Stomach (tissue), 19 donors: ENCODE measurements at places on chromosomes 5 and 9. TPM values are rescaled to one million over a fixed set of nuclear protein-coding genes. Genes with fewer than 3 reads are reported as not detected.

GRCh38 chr9:4979239-4979638, 5.8 kb upstream of the JAK2 start:
- no peak overlapping the region for H3K27ac ChIP-seq
- DNase-seq: peak; percentile 53
- no peaks in the 10 kb centered on the region for H3K36me3 ChIP-seq
- no peak overlapping the region for H3K4me3 ChIP-seq

GRCh38 chr9:120562861-120563443, 17.0 kb downstream of the CDK5RAP2 start:
- H3K27ac ChIP-seq: no peak overlapping the region
- peak; percentile 52 for DNase-seq
- H3K4me1 ChIP-seq: no peaks in the 10 kb centered on the region
- H3K27me3 ChIP-seq: no peaks in the 10 kb centered on the region

Gene MSX2
- total RNA-seq: 6.5 TPM

DNA sequence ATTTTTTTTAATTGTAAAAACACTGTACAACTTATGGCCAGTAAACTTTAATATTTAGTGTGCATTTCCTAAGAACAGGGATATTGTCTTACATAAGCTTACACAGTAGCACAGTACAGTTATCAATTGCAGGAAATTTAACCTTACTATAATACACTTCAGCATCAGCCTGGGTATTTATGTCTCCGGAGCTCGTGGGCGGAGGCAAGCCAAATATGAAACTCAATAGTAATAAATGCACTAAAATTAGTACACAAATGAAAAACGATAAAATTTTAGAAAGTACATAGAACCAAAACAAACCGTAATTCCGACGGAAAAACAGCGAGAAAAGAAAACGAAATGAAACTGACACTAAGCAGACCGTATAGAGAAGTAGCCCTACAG, 91.2 kb downstream of the ANXA2R start:
- H3K4me3 ChIP-seq: peak overlapping the region; percentile 55
- no peak overlapping the region for H3K27ac ChIP-seq
- H3K36me3 ChIP-seq: no peaks in the 10 kb centered on the region
- peaks cover 48% of the 10 kb centered on the region for H3K4me1 ChIP-seq
- DNase-seq: no peak

DNA sequence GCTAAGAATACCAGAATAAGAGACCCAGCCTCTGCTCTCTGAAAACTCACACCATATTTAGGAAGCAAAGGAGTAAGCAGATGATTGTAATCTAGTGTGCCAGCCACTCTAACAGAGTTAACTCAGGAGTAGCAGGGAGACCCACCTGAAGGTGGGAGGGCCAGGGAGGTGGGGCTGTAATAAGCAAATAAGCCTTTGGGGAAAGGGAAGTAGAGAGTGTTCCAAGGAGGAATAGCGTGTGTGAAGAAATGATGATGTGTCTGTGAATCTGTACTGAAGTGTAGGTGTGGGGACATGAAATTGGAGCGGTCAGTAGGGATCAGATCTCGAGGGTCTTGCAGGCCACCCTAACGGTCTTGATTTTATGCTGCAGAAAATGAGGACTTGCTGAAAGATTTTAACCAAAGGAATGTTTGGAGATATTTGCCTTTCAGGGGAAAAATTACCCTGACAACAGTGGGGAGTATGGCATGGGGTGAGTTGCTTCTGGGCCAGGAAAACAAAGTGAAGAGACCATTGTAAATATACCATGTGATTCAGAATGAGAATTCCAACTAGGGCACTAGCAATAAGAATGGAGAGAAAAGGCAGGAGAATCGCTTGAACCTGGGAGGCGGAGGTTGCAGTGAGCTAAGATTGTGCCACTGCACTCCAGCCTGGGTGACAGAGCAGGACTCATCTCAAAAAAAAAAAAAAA, 44.1 kb upstream of the FSD1L start:
- no peaks in the 10 kb centered on the region for H3K36me3 ChIP-seq
- H3K4me1 ChIP-seq: no peaks in the 10 kb centered on the region
- H3K27ac ChIP-seq: no peak overlapping the region

Gene GPX8
- total RNA-seq: 26.1 TPM

Gene FBXO10
- total RNA-seq: 0.45 TPM

GRCh38 chr5:543755-544674, 19.8 kb upstream of the SLC9A3 start:
- H3K36me3 ChIP-seq: no peaks in the 10 kb centered on the region
- peak; percentile 66 for DNase-seq
- peaks cover 18% of the 10 kb centered on the region for H3K27me3 ChIP-seq
- H3K4me1 ChIP-seq: peaks cover 14% of the 10 kb centered on the region
- H3K4me3 ChIP-seq: peak overlapping the region; percentile 3
- H3K27ac ChIP-seq: no peak overlapping the region

Gene C9
- total RNA-seq: not detected

GRCh38 chr9:137485343-137486140, 26.4 kb upstream of the NSMF start:
- peaks cover 12% of the 10 kb centered on the region for H3K36me3 ChIP-seq
- H3K4me3 ChIP-seq: no peak overlapping the region
- no peaks in the 10 kb centered on the region for H3K27me3 ChIP-seq
- no peak overlapping the region for H3K27ac ChIP-seq

DNA sequence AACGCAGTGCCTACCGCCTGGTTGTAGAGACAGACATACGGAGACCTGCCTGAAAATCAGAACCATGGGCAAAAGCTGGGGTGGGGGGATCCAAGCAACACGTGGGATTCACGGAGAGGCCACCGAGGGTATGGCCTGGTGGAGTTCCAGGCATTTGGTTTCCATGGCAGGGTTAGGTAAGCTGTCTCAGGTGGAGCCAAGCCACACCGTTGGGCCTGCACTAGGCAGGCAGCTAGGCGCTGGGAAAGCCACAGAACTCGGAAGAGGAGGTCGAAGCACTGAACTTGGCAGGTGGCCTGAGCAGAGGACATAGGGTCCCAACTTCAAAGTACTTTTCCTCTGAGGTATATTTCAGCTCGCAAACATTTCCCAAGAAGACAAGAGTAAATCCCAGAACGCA, 111.6 kb downstream of the ISL1 start:
- no peak overlapping the region for H3K27ac ChIP-seq
- H3K27me3 ChIP-seq: no peaks in the 10 kb centered on the region
- DNase-seq: no peak
- no peaks in the 10 kb centered on the region for H3K4me1 ChIP-seq
- H3K36me3 ChIP-seq: no peaks in the 10 kb centered on the region
- no peak overlapping the region for H3K4me3 ChIP-seq

DNA sequence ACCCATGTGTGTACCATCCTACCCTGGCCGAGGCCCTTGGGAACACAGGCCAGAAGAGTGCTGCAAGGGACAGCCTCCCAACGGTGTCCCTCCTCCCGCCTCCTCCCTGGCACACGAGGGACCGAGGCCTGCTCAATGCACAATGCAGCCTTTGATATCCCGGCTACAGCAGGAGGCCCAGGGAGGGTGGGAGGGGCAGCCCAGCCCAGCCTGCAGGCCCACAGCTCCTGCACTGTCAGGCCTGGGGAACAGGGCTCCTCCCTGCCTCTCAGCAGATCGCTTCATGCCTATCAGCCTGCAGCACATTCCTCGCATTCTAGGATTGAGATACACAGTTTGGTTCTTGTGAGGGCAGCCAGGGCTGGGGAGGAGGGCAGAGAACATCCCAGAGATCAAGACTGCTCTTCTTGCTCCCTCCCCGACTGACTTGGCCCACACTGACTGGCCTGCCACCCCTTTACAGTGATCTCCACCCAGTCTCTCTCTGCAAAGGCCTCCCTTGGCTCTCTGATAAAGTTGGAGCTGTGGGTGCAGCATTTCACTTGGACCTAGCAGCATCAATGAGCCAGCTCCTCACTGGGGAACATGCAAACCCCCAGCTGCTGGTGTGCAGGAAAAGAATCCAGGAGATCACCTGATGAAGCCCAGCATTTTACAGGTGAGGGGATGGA, at the start of gene SH3TC2:
Gene SH3TC2 (minus strand): TSS at position 46 of the 671 bp plus-strand sequence. CDS start 40 bp downstream, at position 6.
- no peak within 1 kb of the TSS for H3K4me3 ChIP-seq
- no peaks in the 10 kb centered on the region for H3K36me3 ChIP-seq
- no peaks in the 10 kb centered on the region for H3K27me3 ChIP-seq
- peaks cover 13% of the 10 kb centered on the region for H3K4me1 ChIP-seq

Gene GAPVD1
- total RNA-seq: 25.1 TPM

DNA sequence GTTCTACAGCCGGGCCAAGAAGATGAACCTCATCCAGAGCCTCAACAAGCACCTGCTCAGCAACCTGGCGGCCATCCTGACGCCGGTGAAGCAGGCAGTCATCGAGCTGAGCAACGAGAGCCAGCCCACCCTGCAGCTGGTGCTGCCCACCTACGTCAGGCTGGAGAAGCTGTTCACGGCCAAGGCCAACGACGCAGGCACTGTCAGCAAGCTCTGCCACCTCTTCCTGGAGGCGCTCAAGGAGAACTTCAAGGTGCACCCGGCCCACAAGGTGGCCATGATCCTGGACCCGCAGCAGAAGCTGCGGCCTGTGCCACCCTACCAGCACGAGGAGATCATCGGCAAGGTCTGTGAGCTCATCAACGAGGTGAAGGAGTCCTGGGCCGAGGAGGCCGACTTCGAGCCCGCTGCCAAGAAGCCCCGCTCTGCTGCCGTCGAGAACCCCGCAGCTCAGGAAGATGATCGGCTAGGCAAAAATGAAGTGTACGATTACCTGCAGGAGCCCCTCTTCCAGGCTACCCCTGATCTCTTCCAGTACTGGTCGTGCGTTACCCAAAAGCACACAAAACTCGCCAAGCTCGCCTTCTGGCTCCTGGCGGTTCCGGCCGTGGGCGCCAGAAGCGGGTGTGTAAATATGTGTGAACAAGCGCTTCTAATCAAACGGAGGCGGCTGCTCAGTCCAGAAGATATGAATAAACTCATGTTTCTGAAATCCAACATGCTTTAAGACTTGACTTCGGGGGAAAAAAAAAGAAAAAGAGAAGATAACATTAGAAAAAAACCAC, 28.5 kb downstream of the AMBP start:
- no peaks in the 10 kb centered on the region for H3K27me3 ChIP-seq
- H3K27ac ChIP-seq: no peak overlapping the region
- H3K36me3 ChIP-seq: peaks cover 63% of the 10 kb centered on the region

Gene FOXE1
- total RNA-seq: not detected

- H3K27me3 ChIP-seq: no peaks in the 10 kb centered on the region
- H3K36me3 ChIP-seq: no peaks in the 10 kb centered on the region
- no peak for DNase-seq
Observed at GRCh38 chr5:124180875-124181461, 565.5 kb downstream of the ZNF608 start.

DNA sequence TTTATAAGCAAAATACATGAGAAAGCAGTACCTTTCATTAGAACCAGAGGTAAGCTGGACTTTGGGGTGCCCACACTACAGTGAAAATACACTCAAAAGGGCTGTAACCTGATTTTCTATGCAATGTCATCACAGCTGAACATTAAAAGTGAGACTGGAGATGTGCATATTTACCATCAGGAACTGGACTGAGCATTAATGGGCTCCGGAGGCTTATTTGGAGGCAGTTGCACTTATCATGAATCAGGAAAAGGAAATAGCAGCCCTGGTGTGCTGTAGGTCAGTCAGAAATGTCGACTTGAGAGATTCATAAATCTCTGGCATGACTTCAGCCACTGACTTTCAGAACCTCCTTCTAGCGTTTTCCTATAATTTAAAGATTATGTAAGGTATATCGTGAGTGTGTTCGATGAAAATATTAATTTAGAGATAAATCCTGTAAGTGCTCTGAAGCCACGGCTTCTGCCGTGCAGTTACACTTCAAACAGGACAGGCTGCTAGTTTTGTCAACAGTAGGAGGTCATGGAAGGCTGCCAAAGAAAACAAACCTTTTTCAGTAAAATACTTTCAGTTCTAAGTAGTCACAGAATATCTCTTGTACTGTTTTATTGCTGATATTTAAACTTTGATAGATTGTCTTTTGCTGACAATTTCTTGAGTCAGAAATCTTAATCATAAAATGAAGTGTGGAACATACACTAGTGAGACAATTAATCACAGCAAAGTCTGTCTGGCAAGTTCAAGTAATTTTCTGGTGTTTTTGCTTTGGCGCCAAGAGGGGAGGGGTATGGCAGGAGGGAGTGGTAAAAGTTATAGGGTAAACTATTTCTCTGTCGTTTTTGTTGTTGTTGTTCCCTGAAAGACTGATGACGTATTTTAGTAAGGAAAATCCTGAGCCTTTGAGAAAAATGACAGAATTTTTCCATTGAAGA, 939.7 kb downstream of the NR2F1-AS1 start:
- H3K4me1 ChIP-seq: peaks cover 17% of the 10 kb centered on the region
- no peaks in the 10 kb centered on the region for H3K27me3 ChIP-seq
- peak overlapping the region; percentile 24 for H3K4me3 ChIP-seq
- peak; percentile 80 for DNase-seq
- H3K27ac ChIP-seq: peak overlapping the region; percentile 40
- no peaks in the 10 kb centered on the region for H3K36me3 ChIP-seq

Gene STKLD1
- not detected for total RNA-seq

DNA sequence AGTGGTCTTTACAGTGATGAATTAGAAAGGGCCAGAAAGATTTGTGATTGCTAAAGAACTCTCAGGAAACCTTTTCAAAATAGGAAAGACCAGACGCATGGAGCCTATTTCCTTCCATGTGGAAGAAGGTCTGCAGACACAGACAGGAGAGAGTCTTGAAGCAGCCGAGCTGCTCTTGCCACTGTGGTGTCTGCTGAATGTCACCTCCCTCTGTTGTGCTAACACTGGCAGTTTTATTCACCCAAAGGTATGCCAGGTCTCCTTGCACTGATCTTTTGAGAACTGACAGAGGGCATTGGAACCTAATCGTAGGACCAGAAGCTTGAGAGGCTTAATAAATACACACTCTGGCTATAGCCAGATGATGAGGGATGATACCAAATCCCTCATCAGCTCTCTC, 108.7 kb downstream of the SREK1 start:
- no peaks in the 10 kb centered on the region for H3K4me1 ChIP-seq
- H3K36me3 ChIP-seq: no peaks in the 10 kb centered on the region
- no peak overlapping the region for H3K4me3 ChIP-seq

Gene SPINK7
- not detected for total RNA-seq

Gene ITGA2
- total RNA-seq: 5.9 TPM

DNA sequence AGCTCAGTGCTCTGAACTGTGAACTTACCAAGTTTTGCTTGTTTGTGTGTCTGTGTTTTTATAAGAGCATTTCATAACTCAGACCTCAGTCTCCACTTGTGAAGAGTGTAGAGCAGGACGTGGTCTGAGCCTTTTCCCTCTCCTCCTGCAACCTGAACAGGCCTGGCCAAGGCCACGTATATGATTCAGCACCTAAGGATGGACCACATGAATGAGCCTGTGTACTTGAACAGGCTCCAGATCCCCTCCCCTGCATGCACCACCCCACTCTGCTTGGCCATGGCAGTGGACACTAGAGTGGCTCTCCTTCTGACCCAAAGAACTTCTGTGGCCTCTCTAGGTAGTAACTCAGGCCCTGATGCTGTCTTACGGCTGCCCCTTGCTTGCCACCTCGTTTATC, 125.9 kb upstream of the FSTL4 start:
- H3K4me3 ChIP-seq: no peak overlapping the region
- H3K36me3 ChIP-seq: no peaks in the 10 kb centered on the region
- no peak overlapping the region for H3K27ac ChIP-seq
- H3K27me3 ChIP-seq: no peaks in the 10 kb centered on the region
